ENCODE measurements at places on chromosomes 7 and 10.

GRCh38 chr10:77359287-77359691, 278.3 kb downstream of the KCNMA1 start:
- DNase-seq, result no peak

DNA sequence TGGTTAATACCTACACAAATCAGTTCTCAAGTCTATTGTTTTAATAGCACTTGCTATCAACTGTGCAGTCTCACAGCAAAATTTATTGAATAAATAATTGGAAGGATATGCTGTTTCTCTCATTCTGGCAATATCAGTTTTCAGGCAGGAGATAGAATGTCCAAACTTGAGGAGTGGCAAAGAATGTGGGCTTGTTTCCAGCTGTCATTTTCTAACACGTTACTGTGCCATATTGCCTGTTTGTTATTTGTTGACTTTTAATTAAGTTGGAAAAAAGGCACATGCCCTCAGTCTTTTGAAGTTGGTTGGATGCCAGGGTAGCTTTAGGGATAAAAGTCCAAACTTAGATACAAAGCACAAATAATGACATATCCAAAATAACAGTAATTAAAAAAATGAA, 52.2 kb downstream of the MAGI2 start:
- DNase-seq, result no peak

GRCh38 chr7:69782917-69783684, 184.8 kb downstream of the AUTS2 start:
- DNase-seq, result no peak

- no peak for DNase-seq
Measured at GRCh38 chr10:132037676-132037975, 28.1 kb upstream of the JAKMIP3 start.

DNA sequence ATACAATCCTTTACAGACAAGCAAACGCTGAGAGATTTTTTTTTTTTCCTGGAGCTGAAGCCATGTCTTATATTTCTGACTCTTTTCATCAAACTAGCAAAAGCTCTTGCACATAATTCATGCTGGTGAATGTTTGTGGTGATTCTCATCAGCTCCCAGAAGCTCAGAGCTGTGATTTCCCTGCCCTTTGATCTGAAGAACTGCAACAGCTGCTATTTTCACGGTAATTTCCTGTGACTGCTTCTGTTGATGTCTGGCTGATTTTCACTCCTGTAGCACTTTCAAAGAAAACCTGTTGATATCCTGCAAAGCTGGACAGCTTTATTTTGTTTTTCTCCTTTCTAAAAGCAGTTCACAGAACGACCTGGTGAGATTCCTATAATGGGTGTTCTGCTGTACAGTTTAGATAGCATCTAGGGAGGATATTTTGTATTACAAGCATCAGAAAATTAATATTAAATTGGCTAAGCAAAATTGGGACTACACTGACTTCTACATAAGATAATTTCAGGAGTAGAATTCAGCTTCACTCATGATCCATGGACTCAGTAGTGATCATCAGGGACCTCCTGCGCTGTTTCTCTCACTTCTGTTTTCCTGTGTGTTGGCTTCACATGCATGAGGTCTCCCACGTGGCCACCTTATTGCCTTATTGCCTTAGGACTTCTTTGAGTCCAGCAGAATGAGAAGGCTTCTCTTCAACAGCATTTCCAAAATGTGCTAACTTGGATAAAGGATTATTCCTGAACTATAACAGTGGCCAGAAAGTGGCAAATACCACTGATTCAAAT, 1111.6 kb upstream of the SORCS1 start:
- no peak for DNase-seq

- DNase-seq, result no peak
Measured at GRCh38 chr10:88830643-88831268, 20.9 kb downstream of the ANKRD22 start.

DNA sequence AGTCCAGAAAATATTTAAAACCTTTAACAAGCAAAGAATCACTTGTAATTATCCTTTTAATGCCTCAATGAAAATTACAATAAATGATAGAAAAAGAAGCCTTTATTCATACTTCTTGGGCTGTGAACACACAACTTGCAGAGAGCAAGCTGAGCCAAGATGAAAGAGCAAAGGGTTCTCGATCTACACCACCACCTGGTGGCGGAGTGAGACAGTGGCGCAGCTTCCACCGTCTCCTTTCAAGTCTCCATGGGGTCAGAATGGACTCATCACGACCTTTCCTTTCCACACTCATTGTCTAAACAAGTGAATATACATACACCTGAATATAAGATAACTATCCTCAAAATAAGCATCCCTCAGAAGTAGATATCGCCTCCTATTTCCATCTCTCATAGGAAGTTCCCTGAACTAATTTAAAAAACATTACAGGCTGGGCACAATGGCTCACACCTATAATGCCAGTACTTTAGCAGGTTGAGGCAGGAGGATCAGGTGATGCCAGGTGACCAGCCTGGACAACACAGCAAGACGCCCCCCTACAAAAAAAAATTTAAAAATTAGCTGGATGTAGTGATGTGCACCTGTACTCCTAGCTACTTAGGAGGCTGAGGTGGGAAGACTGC, 40.7 kb downstream of the ATE1 start:
- DNase-seq, result peak; percentile 1

Measured in activated T-helper 1 cell treated with anti-CD3 and anti-CD28 coated beads, Interleukin-2, amount 50 U/mL, for 16 hours (primary cell).